ENCODE measurements at places on chromosomes 2 and 18.
A peak's percentile ranks its signal among the peaks of the same experiment; 100 is the strongest.

DNA sequence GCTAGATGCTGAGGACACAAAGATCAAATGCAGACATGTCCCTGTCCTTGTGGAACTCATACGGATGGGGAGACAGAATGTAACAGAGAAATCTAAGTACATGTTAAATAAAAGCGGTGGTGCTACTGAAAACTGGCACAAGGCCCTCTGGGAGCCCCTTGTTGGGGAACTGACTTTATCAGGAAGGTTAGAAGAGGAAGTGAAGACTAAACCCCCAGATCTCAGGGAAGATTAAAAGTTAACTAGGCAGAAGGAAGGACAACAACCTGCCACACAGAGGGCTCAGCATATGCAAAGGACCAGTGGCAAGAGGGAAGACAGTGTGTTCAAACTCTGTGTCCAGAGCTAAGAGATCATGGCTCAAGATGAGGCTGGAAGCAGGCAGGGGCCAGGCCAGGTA is 4.8 kb downstream of the CACNB4 start:
- no peak for DNase-seq

- DNase-seq, result no peak
Measured at GRCh38 chr2:85804583-85804982, 50.8 kb downstream of the ATOH8 start.

DNA sequence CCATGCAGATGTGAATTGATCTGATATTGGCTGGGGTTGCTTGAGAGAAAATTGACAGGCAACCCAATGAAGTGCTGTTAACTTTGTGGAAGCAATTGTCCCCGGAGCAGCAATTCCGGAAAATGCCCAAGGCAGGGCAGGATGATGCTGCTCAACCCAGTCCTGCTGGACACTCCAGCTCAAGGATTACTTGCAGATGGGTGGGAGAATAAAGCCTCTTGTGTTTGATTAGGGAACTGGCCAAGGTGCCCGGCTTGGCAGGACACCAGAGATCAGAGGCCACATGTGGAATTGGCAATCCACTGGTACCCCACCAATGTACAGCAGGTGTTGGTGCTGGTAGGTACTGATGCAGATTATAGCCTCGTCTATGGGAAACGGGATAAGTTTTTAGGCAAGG is 12.3 kb upstream of the C2orf42 start:
- no peak for DNase-seq

DNA sequence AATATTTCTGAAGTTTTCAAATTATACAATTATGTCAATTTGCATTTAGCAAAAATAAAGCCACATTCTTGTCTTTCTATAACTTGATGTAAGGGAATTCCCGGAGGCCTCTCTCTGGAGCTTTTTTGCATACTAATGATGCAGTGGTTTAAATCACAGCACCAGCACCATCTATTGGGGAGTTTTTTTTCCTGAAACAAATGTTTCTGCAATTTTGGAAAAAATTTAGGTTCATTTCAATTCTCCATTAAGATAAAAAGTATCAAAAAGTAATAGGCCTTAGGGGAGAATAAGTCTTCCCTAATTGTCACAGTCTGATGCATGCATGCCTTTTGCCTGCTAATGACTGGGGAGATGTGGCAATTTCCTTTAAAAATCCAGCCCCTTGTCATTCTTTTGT is 13.5 kb downstream of the CBLN2 start:
- DNase-seq, result peak; percentile 39

DNA sequence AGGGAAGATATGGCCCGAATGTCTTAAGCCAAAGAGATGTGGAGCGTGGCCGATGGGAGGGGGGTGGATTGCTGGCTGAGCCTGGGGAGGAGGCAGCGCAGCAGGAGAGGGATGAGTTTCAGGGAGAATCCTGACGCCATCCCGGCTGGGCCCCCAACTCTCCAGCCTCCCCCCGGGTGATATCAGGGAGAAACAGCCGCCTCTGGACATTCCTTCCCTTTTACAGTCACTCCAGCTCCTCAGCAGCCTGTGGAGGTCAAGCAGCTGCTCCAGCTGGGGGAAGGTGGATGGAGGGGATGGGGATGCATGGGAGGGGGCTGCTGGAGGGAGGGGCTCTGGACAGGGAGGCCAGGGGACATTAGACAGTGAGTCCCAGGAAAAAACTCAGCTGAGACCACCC is 9.5 kb upstream of the DES start:
- DNase-seq, result no peak

- no peak for DNase-seq
Measured at GRCh38 chr18:25678221-25678620, 326.3 kb upstream of the ZNF521 start.

DNA sequence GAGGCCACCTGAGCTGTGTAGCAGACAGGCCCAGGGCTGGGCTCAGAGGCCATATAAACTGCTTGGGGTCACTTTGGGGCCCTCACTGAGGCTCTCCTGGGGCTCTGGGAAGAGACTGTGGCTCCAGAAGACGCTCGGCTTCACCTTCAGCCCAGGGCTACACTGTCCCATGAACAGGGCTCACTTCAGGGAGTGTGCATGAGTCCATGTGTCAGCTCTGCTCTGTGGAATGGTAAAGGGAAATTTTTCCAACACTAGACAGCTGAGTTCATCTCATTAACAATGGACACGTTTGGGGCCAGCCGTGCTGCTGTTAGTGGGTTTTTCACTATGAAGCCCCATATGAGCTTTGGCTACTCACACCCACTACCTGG is 65.4 kb upstream of the TFCP2L1 start:
- no peak for DNase-seq

- no peak for DNase-seq
Measured at GRCh38 chr2:15892151-15892880, 48.0 kb upstream of the MYCN start.

All from NCI-H146 (cell line).